ENCODE measurements at places on chromosomes 2 and 18.

DNA sequence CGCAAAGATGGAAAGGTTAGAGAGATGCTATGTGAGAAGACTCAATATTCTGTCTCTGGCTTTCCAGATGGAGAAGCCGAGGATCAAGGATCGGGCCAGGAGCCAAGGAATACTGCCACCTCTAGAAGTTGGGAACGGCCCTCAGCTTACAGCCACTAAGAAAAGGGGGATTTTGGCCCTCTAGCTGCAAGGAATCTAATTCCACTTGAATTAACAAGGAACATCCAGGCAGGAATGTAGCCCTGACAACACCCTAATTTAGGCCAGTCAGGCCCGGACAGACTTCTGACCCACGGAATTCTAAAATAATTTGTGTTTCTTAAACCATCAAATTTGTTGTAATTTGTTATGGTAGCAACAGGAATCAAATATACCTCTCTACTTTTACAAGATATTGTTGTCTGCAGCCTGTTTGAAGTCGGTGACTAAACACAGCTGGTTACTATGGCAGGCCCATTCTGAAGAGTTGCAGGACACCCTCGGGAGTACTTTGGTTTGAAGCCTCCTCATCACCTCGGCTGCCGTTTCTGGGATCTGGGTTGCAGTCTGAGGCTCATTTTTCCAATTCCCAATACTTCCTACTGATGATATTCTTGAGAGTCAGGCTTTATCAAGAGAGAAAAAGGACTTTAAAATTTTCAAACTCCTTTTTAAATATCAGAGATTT, 1131.2 kb downstream of the TSN start:
- DNase-seq, result no peak

- no peak for DNase-seq
These were observed 83.7 kb downstream of the MTA3 start for GRCh38 chr2:42652086-42652485.

GRCh38 chr18:6784046-6784445, 54.5 kb downstream of the ARHGAP28 start:
- DNase-seq, result no peak

DNA sequence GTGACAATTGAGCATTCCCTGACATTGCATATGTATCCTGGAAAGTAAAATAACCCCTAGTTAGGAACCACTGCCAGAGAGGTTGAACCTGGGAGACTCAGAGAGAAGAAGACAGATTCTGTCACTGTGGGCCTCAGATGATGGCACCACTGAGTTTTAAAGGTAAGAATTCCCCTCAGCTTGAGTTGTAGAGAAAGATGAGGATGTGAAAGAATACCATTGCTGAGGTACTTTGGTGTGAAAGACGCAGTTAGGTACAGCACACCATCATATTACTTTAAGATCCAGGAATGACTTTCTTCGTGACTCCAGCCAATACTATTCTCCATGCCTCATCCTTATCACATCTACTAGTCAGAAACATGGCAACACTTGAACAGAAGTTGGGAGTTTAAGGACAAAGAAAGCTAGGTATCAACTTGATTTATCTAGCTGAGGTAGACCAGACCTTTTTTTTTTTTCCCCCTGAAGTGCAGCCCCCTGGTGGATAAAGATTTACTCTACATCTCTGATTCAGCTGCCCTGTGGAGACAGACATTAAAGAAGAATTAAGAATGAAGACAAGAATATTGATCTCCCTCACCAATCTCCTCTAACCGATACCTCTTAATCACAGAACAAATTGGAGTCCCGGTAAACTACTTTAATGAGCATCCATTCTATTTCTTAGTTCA, 630.5 kb upstream of the FANCL start:
- DNase-seq, result no peak

- DNase-seq, result peak; percentile 66
These were observed 435 bp downstream of the ADCY3 start for GRCh38 chr2:24919506-24920097.

DNA sequence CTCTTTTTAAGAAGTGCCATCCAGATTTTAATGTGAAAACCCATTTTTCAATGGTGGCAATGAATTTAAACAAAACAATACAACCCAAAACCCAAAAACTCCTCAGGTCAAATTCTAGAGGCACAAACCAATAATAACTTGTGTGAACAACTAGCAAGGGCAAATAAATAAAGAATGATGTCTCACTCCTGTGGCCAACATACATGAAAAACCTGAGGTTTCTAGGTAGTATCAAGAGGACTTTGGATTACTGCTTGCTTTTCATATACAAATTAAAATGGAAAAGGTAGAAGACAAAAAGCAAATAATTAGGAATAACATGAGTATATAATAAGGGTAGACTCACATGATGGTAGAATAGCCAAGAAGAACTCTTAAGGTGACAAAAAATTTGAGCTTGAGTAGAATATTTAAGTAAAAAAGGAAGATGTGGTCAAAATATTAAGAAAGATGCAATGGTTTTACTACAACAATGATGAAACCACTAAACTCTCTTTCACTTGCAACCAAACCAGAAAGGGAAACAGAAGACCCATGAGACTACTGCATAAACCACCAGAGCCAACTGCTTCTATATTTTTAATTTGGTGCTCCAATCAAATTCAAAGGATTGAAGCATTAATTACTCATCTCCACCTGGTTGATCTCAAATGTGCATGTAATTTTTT, 53.5 kb downstream of the DARS1 start:
- no peak for DNase-seq

DNA sequence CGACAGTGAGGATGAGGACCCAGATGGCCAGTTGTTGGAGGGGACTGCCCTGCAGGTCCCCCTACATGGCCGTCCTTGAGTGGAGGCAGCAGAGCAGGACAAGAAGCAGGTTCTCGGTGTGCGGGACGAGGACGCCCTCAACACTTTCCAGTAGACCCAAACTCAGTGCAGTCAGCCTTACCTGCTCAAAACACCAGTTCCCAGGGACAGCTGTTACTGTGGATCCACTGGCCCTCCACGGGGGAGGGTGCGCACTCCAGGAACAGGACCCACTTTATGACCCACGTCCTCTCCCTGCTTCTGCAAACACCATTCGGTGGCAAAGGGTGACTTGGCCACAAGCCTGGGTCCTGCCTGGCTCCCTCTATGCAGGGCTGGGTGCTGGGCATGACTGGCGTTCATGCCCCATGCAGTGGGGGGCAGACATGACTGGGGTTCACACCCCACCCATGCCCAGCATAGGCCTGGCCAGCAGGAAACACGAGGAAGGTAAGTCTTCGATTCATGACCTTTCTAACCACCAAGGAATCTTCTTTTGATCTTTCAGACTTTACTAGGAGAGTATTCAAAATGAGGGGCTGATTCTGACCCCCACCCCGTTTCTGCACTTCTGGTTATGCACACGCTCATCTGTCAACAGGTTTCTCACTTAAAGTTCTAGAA, 233.7 kb downstream of the HDAC4 start:
- no peak for DNase-seq

GRCh38 chr2:163462993-163463392, 272.8 kb downstream of the FIGN start:
- peak; percentile 13 for DNase-seq

DNA sequence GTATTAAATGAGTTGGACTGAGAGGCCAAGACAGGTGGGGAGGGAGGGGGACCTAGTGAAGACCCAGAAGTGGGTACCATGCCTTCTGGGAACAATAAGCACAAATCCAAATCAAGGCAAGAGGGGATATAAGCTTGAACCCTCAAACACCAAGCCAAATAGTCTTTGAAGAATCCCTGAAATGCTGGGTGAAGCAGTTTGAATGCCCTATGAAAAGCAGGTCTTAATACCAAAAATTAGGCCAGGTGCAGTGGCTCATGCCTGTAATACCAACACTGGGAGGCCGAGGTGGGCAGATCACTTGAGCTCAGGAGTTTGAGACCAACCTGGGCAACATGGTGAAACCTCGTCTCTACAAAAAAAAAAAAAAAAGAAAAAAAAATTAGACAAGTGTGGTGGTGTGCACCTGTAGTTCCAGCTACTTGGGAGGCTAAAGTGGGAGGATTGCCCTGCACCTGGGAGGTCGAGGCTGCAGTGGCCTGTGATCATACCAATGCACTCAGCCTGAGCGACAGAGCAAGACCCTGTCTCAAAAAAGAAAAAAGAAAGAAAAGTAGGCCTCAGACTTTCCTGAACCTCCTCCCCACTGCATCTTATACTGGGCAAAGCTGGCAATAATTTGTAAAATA, 3.5 kb downstream of the PCBP1 start:
- DNase-seq, result no peak

Data from NCI-H2081 (cell line).